ENCODE measurements at places on chromosomes 6 and 20.
A peak's percentile ranks its signal among the peaks of the same experiment; 100 is the strongest.

GRCh38 chr6:72696055-72696454 lies 74.2 kb downstream of the KCNQ5 start:
- DNase-seq, result no peak

- DNase-seq, result no peak
These were observed 16.3 kb downstream of the LAMA5 start for GRCh38 chr20:62350629-62351422.

DNA sequence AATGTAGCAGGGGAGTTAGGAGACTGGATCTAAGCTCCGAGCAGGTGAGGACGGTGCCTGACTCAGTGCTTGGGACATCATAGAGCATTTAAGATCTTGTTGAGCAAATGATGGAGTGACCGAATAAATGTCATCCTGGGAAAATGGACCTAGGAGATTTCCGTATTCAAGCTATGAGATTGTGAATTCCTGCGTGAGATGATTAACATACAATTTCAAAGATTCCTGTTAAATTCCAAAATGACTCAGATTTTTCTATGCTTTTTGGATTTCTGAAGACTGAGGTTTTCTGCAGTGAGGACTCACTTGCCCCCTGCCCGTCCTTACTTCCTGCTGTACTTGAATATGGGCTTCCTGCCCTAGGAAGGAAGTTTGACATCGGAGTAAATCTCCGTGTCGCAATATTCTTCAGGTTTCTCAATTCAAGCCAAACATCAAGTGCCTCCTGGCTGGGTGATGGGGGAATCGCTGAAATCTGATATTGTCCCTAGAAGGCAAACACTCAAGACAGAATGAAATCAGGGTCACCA lies 5.2 kb downstream of the SYTL3 start:
- DNase-seq, result peak; percentile 80

DNA sequence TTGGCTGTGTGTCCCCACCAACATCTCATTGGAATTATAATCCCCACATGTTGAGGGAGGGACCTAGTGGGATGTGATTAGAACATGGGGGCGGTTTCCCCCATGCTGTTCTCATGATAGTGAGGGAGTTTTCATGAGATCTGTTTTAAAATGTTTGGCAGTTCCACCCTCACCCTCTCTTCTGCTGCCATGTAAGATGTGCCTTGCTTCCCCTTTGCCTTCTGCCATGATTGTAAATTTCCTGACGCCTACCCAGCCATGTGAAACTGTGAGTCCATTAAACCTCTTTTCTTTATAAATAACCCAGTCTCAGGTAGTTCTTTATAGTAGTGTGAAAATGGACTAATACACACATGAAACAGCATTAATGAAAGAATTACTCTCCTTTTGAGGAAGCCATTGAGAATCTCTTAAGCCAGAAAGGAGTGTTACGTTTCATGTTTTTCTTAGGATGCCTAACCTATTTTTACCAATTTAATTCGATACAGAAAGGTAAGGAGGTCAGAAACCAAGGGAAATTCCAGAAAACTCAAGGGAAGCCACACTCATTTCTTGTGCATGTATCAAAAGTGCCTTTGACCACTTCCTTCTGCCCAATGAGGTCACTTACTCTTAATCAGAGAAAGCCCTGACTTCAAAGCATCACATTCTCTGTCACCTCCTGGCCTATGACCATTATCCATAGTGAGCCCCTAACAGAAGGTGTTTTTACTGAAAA lies 24.7 kb upstream of the HINT3 start:
- peak; percentile 8 for DNase-seq

- no peak for DNase-seq
These were observed 14.9 kb downstream of the TMEM170B start for GRCh38 chr6:11552442-11552841.

- no peak for DNase-seq
These were observed 136.1 kb downstream of the INSM1 start for GRCh38 chr20:20503777-20504530.

DNA sequence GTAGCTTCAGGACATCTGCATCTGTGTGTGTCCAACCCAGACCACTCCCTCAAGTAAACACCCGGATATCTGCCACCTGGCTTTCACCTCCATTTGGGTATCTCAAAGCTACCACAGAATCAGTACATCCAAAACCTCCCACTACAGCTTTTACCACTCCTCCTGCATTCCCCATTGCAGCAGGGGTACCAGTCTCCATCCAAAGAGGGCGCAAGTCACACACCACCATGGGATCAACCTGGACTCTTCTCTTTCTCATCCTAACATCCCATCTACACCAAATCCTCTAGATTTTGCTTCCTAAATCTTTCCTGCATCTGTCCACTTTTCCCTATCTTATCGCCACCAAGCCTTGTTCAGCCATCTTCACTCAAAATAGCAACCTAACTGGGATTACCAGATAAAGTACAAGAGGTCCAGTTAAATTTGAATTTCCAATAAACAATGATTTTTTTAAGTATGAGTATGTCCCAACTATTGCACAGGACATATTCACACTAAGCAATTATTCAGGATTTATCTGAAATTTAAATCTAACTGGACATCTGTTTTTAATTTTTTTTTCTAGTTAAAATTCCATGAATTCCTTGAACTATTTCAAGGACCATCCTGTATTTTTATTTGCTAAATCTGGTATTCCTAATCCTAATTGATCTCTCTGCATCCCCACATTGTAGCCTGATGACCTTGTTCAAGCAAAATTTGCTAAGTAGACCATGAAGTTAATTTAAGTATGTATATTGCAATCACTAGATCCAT lies 164.3 kb upstream of the MLN start:
- peak; percentile 16 for DNase-seq

GRCh38 chr20:46367967-46368901 lies 38.2 kb downstream of the ELMO2 start:
- DNase-seq, result no peak

GRCh38 chr20:44748005-44748370 lies 2.3 kb downstream of the KCNK15 start:
- no peak for DNase-seq

DNA sequence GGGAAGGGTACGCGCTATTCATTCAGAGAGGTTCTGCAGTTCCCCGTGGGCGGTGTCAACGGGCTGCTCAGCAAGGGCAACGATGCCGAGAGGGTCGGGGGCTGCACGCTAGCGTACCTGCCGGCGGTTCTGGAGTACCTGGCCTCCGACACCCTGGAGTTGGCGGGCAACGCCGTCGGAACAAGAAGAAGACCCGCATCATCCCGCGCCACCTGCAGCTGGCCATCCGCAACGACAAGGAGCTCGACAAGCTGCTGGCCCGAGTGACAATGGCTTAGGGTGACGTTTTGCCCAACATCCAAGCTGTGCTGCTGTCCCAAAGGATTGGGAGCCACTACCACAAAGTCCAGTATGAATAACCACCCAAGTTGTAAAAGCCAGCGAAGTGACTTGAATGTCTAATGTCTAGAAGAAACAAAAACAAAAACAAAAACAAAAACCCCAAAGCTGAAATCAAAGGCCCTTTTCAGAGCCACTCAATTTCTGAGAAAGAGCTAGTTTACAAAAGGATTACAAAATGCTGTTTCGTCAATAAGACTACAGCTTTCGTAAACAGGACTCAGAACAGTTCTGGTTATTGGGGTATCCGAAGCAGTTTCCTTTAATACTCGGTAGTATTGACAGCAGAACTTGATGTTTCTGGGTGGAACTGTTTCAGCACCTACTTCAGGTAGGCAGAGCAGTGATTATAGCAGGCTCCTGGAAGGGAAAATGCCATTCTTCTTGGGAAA lies 21.9 kb upstream of the SLC17A4 start:
- no peak for DNase-seq

GRCh38 chr6:92069781-92070180 lies 1349.6 kb downstream of the EPHA7 start:
- peak; percentile 34 for DNase-seq

Data from fibroblast of upper back skin (primary cell).